ENCODE measurements at places on chromosomes 3 and 15.

DNA sequence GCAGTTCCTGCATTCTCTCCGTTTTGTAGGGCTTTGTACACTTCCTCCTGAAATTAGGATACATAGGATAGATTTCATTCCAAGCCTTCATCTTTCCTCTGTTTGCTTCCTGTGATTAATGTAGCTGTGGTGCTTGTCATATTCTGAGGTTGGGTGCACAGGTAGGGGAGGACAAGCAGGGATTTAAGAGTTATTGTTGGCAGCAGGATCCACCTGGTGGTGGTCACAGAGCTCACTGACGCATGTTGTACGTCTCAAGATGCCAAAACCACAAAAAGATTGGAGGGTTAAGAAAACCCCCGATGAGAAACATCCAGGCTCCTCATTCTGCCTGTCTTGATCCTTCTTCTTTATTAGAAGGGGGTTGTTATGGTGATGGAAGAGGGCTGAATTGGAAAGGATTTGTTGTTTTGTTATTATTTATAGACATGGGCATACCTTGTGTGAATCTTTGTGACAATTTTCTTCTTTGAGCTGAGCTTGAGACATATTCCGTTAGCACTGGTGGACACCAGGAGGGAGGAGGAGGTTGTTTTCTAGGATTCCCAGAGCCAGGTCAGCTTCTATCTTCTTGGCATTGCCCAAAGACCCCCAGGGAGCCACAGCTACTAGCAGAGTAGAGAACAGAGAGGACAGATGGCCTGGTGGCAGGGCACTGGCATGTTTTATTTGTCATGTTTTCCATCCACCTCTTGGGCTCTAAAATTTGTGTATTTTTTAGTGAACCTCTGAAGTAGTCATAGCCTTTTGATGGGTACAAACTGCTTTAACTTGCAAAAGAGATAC, 57.7 kb upstream of the LARS2 start:
- no peak for DNase-seq

- DNase-seq: no peak
Measured at GRCh38 chr15:83364501-83364900, 80.0 kb upstream of the BNC1 start.

- no peak for DNase-seq
Measured at GRCh38 chr3:72615776-72616175, 232.5 kb downstream of the SHQ1 start.

DNA sequence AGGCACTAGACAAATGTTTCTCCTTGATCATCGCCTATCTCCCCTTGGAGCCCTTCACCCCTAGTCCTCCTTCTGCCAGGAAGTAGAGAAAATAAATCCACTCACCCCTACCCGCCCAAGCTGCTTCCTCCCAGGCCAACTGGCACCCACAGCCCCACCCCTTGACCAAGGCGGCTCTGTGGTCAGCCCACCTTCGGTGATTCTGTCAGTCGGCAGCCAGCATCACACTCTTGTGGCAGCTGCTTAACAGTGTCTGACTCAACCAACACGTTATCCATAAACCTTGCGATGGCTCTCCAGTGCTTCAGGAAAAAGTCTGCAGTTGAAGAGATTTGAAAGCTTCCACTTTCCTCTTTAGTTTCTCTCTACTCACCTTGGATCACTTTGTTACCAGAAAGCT, 7.6 kb downstream of the SHF start:
- DNase-seq: peak; percentile 22

DNA sequence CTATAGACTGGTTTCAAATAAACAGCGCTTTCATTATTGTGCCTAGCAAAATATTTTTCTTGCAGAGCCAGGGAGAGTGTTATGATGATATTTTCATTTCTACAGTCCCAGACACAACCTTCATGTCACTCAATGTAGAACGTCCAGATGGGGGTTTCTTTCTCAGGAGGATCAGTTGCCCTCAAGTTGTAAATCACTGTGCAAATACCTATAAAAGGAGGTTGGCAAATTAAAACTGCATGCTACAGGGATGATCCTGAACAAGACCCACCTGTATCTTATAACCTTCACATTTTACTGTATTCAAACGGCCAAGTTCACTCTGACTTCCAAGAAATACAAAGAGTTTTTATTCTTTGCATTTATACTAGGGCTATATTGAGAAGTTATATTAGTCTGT, 486.0 kb downstream of the EDEM1 start:
- DNase-seq: no peak

DNA sequence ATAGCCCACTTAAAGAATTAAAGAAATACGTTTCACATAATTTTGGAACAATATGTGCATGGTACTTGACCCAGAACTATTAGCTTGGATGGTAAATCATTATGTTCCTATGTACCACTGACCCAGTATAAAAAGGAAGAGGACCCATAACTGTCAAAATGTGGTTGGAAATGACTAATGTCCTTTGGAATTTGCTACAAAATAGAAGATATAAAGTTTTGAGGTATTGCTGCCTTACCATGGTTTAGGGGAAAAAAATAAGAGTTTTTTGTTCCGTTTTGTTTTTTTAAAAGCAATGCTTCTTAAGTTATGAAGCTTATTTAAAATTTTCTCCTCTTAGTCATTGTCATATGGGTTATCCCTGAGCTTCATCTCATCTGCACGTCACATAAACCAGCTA, 15.8 kb upstream of the TFDP2 start:
- DNase-seq: no peak

DNA sequence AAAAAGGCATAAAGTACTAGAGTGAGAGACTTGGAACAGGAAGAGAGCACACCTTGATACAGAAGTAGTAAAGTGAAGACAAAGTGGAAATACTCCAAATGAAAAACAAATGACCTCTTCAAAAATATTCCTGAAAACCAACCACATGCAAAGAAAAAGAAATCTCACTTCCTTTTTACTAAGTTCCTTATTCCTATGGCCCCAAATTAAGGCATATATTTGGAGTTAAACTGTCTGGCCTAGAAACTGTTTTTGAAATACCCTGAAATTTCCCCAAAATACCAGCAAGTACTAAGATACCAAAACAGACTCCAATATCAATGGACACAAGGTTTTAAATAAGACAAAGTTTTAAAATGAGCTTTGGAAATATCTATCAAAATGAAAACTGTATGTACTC, 58.2 kb downstream of the ZNF148 start:
- no peak for DNase-seq

DNA sequence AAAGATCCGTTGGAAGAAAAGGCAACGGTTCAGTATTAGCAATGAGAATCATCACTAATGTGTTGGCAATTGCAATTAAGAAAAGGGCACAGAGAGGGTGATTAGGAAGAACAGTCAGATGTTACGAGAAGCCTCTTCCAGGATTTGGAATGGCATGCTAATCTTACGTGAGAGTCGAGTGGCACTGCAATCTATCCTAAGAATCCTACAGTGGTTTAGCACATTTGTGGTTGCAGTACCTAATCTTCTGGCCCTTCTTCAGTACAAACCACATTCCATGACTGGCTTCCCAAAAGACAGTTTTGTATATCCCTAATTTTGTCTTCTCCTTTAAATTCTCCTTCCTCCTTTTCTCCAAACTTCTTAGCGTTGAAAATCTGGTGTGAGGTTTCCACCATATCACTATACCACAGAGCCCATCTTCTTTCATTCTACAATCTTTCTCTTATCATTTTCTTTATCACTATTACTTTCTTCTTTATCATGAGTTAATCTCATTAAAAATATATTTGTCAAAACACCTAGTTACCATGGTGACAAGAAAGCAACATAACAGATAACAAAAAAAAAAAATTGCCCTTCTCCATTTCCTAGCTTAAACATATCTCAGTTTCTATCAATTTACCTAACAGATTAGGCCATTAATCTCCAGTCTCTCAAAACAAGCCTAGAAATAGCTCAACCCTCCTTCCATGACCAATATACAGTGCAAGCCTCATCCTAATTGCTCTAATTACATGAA, 60.1 kb downstream of the IGSF11 start:
- DNase-seq: no peak

- no peak for DNase-seq
Measured at GRCh38 chr3:59192473-59192872, 142.6 kb upstream of the CFAP20DC start.

GRCh38 chr3:42980909-42981308, 1.8 kb downstream of the GASK1A start:
- DNase-seq: no peak

- no peak for DNase-seq
Measured at GRCh38 chr3:121985846-121986245, 36.2 kb downstream of the ILDR1 start.

GRCh38 chr15:47726399-47726823, 9.1 kb downstream of the SEMA6D start:
- no peak for DNase-seq

- no peak for DNase-seq
Measured at GRCh38 chr3:73207946-73208440, 146.5 kb downstream of the EBLN2 start.

GRCh38 chr3:53566461-53567145, 72.2 kb downstream of the CACNA1D start:
- no peak for DNase-seq

DNA sequence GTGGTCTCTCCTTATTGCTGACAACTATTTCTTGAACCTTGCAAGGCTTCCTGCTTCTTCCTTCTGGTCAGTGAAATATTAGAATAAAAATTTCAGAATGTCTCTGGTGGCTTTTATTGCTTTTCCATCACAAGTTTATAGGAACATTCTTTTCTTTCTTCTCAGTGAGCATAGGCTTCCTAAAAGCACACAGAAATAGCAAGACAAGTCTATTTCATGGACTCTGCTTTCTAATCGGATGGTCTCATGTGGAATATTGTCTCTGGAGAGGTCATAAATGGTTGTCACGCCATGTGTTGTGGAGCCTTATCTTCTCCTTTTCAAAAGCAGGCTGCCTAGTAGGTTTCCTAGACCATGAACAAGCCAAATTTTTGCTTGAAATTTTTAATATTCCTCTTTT, 9.8 kb upstream of the PSMD6 start:
- DNase-seq: no peak

- DNase-seq: no peak
Measured at GRCh38 chr3:120498556-120499346, 48.0 kb upstream of the FSTL1 start.

- DNase-seq: no peak
Measured at GRCh38 chr3:15284121-15284889, 48.1 kb downstream of the SH3BP5 start.

- DNase-seq: no peak
Measured at GRCh38 chr3:160956785-160957184, 148.4 kb downstream of the B3GALNT1 start.

GRCh38 chr3:196340466-196340865, 2.3 kb upstream of the TM4SF19 start:
- no peak for DNase-seq

- no peak for DNase-seq
Measured at GRCh38 chr15:81002009-81002330, 1.2 kb downstream of the TLNRD1 start.

DNA sequence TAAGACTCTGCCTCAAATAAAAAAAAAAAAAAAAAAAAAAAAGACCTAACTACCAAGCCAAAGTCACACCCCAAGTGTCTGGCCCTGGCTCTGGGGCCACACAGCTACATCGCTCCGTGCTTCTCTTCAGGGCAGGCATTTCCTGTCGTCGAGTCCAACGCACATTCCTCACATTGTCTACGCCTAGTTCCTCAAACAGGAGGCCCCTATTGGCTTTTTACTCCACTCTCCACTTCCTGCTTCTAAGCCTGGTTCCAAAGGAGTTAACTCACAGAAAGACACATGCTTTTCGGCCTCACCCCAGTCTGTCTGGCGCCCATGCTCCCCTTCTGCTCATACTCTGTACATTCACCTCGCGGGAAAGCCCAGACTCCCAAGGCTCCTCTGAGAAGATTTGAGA, 28.8 kb downstream of the KNG1 start:
- DNase-seq: no peak

DNA sequence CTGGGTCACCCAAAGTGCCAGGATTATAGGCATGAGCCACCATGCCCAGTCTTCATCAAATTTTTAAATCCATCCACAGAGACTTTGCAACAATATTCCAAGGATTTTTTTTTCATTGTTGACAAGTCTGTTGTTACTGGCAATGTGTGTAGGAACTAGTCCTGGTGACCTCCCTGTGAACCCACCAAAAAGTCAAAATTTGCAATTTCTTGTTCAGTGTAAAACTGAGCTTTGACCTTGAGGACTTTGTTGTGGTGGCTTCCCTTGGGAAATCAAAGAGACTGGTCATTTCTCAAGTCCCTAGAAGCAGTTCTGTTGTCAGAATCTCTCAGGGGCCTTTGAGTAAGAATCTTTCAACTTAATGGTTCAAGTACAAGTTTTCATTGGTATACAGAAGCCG, 36.9 kb upstream of the COL8A1 start:
- DNase-seq: no peak

DNA sequence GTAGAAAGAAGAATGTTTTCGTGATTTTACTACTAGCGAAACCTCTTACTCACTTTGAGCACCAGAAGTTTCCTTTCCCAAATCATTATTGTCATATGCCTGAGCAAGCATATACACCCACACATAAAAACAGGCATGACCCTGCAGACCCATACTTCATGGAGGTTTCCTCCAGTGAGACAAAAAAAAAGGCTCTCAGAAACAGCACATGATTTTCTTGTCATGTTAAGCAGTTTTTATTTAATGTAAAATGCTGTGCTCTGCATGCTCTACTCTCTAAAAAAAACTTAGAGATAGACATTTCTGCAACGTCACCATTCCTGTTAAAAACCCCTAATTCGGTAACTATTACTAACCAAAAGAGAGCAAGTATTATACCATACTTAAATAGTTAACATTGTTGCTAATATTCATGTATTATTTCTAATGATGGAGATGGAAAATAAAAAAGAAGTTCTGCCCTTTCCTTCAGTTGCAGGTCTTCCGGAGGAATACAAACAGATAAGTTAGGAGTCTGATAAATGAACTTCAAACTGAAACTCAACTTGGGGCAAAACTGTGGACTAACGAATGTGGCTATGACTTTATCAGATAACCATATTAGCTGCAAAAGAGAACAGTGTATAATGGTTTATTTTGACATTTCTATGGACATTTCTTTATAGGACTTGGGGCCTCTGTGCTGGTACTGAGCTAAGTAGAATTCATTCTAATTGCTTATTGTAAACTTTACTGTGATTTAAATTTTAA, 15.9 kb downstream of the CD200R1 start:
- no peak for DNase-seq

- no peak for DNase-seq
Measured at GRCh38 chr3:8307545-8308110, 194.0 kb upstream of the LMCD1 start.

DNA sequence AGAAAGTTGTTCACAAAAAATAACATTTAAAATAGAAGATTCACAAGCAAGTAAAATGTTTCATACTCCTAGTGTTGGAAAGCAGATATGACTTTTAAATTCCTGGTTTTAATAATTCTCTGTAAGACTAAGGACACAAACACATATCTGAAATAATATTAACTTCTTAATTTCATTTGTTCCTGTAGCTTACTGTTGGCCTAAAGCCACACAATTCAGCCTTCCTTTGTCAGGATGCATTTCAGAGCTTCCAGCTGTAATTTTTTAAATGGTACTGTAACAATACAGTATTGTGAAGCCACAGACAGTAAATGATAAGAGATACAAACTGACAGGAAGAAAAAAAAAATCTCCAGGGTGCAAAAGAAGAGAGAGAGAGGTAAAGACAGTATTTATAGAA, 84.2 kb downstream of the TMCC1 start:
- no peak for DNase-seq
